ENCODE measurements at places on chromosomes 3 and 15.
A peak's percentile ranks its signal among the peaks of the same experiment; 100 is the strongest.

GRCh38 chr3:55191911-55192775 lies 264.3 kb upstream of the LRTM1 start:
- peak; percentile 99 for DNase-seq

DNA sequence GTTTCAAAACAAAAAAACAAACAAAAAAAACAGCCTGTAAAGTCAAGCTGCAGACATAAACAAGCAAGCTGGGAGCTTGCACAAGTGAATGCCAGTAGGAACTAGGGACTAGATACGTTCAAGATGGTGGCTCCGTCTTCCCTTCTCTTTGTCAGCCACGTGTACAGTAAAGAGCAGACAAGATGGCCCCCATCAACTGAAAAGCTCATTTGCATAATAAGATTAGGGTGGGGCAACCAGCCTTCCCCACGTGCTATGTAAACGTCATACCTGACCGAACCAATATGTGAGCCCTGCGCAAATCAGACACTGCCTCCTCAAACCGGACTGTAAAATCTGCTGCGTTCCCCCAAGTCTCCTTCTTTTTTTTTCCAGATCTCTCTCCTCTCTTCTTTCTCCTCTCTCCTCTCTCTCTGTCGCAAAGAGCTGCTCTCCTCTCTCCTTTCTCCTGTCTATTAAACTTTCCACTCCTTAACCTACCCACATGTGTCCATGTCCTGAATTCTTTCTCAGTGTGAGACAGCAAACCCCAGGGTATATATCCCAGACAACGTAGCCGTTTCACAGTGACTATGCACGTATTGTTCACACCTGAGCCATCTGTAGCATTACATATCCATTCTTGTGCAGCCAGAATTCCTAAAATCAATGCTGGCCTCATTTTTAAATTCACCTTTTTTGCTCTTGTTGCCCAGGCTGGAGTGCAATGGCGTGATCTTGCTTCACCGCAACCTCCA lies 31.2 kb upstream of the FXR1 start:
- no peak for DNase-seq

DNA sequence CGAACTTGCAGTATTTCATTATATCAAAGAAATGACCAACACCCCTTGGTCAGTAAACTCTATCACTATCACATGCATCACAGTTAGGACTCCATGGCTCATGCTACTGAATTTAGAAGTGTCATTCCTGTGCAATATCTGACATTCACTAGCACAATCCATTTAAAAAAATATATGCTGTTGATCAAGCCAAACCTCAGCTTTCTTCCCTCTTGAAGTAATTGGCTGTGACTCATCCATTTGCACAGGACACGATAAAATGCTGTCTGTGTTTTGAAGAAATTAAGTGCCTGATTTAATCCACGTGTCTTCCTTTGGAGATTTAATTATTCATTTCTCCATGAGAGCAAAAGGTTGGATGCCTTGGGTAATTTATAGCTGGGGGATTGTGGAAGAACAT lies 38.9 kb downstream of the CPNE4 start:
- DNase-seq = no peak

DNA sequence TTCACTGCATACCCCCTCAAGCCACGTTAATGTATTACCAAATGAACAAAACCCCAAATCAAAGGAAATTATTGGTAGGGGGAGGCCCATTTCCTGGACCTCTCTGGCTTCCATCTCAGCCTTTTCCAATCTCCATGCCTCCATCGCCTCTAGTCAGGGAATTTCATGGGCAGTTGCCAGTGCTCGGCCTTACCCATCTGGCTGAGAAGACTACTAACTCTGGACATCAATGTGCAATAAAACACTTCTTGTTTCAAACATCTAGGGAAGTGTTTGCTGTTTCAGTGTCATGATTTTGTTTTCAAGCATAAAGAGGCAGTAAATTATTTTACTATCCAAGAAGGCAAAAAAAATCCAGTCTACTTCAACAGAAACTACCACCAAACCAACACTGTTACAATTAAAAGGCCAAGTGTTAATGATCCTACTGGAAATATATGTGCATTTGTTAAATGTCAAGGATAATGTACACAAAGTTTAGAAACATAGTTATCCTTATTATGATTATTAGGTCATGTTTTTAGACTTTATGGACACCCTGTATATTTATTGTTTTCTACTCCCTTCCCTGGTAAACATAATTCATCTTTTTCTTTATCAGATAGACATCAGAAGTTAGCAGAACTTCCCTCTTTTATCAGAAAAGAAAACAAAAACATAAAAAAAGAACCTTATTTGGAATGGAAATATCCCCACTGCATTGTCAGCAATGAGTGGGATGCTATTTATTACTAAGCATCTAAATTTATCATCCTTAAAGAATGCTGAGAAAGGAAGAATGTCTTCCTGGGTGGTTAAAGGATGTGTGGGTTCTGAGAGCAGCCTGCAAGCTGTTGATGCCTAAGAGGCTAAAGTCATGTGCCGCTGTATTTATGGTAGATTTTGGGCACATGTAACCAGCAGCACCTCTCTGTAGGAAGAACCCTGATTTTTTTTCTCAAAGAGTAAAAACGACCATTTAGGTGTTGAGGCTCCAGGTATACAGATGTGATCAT lies 15.2 kb downstream of the LDHAL6B start:
- DNase-seq = peak; percentile 74

GRCh38 chr15:70055601-70056051 lies 42.1 kb downstream of the TLE3 start:
- no peak for DNase-seq

DNA sequence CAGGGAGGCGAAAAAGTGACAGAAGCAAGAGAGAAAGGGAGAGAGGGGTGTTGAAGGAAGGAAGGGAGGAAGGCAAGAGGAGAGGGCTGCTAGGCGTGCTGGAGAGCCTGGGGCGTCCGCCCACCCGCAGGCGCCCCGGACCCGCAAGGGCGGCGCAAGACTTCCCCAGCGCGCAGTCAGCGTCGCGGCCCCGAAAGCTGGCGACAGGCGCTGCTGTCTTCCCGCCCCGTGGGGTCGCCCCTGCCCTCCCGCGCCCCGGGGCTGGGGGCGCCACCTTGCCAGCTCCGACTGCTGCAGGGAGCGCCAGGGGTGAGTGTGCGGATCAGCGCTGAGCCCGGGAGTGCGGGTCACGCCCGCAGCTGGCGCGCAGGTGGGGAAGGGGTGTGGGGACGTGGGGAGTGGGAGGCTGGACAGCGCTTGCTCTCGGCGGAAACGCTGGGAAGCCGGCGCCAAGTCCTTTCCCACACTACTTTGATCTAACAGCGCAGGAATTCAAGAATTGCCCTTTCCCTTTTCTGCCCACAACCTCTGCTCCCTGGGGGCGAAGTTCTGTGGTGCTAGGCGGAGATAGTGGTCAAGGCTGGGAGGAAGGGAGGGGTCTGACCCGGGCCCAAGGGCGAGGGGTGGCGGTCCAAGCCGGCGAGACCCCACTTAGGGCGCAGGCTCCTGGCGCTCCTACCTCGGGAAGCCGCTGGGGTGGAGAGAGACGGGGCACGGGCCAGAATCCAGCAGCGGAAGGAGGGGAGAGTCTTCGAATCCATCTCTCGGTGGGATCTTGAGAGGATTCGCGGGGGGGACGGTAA lies 266.1 kb downstream of the CGGBP1 start:
- no peak for DNase-seq

DNA sequence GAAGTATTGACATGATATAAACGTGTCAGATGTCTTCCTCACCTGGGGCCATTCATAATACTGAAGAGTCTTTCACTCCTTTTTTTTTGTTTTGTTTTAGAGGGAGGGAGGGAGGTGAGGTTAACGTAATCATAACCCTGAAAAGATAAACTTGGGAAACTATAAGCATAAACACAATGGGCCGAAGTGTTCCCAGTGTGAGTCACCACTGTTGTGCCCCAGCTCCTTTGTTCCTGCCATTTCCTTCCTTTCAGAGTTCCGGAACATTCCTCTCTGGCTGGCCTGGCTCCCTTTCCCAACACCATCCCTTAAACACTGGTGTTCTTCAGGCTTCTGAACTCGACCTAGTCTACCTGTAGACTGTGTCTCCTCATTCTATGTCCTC lies 18.6 kb downstream of the PLD1 start:
- no peak for DNase-seq

GRCh38 chr3:119912220-119912619 lies 130.3 kb downstream of the NR1I2 start:
- DNase-seq = no peak

DNA sequence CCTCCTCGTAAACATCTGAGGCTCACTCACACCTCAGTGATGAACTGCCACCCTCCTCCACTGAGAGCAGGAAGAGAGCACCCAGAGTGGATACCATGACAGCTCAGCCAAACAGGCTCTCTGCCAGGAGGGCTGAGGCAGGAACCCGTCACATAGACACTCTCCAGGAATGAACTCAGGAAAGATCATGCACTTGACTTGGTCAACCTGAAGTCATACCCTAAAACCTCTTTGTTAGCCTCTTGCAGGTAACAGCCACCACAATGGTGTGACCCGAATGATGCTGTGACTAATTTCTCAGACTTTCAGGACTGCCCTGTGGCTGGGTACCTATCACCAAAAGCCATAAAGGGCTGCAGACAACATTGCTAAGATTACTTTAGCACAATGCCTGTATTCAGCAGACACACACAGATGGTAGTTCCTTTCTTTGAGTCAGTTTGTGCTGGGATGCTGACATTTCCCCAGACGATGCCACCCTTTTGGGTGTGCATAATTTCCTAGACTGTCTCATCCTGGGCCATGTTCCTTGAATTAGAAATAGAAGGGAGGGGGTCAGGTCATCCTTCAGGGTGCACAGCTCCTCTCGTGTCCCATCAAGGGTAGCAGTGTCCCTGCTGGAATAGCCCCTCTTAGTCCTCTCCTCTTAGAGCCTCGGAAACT lies 30.3 kb downstream of the CX3CR1 start:
- no peak for DNase-seq

DNA sequence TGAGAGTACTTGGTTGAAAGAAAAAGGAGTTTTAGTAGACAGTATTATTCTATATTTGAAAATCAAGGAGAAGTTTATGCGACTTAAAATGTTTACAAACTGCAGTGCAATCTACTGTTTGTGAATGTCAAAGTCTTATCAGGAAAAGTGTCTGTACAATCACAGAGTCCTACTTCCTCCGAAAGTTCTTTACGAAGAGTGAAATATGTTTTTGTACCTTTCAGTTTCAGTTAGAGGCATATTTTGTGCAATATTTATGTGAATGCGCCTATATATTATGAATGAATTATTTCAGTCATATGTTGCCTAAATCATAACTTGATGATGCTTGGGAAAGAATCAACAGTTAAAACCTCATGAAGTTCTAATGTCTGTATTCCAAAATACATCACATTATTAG lies 31.5 kb downstream of the NGRN start:
- DNase-seq = no peak

DNA sequence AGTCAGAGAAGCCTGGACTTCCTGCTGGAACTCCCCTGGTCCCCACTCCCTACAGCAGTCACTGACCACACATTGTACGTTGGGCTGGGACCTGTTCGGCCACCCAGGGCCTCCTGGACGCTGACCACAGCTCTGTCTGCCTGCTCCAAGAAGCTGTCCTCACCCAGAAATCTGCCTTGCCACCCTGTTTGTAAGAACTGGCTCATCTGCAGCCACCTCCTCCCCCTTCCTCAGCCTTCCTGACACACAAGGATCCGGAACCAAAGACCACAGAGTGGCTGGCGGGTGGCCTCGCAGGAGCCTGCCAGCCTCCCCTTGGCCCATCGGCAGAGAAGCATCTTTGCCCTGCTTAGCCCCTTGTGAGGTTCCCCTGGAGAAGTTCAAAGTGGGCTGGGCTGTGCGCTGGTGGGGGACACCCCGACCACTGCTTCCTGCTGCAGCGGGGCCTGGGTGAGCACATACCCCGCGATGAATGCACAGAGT lies 91.9 kb downstream of the PCSK6 start:
- no peak for DNase-seq

DNA sequence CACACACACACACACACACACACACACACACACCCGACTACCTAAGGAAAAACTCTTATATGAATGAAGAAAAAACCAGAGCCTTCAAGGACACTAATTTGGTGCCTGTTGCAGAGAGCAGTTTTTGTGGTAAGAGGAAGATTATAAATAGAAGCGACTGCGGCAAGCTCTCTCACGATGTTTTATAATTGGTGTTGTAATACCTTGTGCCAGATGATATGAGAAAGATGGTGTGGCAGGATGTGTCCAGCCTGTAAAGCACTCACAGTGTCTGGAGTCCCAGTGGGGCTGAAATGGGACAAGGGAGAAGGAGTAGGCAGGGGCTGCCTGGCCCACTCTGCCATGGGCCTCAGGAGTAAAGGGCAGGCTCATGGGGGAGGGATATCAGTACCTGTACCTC lies 839.9 kb downstream of the AGBL1 start:
- DNase-seq = no peak

GRCh38 chr3:126548556-126549466 lies 9.9 kb downstream of the C3orf22 start:
- no peak for DNase-seq

DNA sequence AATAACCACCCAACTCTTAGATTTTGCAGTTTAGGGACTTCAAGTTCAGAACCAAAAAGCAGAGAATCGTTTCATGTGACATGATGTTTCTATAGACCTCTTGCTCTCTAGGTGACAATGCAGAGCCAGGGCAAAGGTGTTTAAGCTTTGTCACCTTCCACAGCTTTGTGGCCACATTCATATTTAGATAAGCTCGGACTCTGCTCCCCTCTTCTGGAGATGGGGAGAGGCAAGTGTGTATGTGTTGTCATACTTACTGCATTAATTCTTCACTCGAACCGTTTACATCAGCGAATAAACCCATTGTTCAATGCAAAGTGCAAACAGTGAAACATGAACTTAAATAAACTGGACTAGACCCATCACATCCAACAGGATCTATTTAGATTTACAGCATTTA lies 33.2 kb downstream of the ST3GAL6 start:
- no peak for DNase-seq

- peak; percentile 1 for DNase-seq
These were observed 89.5 kb downstream of the ITPR1 start for GRCh38 chr3:4582624-4583023.

- no peak for DNase-seq
These were observed 4.0 kb downstream of the DIPK2A start for GRCh38 chr3:143975554-143976152.

DNA sequence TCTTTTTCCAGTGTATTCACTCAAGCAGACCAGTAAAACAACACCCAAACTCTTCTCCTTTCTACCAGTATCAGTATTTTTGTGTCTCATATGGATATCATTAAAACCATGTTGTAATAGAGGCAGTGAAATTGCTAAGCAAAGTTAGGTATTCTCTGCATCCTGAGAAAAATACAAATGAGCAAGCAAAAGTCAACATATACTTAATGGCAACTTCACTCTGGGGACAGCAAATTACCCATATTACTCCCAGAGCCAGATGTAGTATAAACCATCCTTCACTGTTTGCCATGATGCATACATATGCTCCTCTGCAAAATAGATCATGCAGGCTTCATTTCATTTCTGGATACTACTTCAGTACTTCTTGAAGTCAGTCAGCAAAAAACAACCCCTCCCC lies 22.1 kb downstream of the UBA5 start:
- no peak for DNase-seq

GRCh38 chr3:28637742-28638141 lies 289.1 kb upstream of the AZI2 start:
- no peak for DNase-seq
